ENCODE measurements at places on chromosomes 11 and 22.

DNA sequence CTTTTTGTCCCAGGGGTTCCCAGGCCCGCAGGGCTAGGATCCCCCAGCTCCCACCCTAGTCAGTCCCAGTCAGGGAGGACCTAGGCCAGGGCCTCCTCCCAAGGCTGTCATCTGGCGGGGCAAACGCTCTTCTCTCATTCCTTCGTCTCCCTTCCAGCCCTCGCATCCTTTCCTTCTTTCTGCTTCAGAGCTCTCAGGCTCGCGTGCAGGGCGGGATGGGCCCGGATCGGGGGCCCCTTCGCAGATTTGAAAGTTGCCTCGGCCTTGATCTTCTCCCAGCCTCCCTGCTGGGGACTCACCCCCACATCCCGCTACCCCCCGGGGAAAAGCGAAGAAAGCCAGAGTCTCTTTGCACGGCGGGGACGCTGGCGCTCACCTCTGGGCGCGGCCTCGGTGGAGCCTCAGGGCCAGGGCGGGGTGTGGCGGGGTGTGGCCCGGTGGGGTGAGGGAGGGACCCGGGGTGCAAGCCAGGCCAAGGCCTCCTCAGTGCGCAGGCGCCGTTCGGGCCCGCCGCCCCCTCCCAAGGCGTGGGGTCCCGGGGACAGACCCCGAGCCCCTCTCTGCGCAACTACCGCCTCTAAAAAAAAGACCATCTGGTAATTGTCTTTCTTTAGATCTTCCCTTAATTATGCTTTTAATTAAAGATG, 14.8 kb upstream of the PAX6 start:
- DNase-seq = no peak

DNA sequence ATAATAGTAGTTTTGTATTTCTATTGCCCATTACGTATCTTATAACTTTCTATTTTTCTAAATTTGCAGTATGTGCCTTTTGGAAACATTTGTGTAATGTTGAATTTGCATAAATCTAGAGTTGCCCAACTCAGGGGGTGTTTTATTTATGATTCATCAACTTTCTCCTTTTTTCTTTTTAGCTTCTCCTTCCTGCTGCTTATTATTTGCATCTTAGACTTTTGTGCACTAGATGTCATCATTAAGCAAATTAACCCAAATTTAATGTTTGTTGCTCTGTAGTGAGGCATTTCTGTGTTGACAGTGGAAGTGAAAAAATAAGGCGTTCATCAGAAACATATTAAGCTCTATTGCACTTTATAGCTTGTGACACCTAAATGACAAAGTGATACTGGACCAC, 56.2 kb upstream of the ZBED5 start:
- no peak for DNase-seq

DNA sequence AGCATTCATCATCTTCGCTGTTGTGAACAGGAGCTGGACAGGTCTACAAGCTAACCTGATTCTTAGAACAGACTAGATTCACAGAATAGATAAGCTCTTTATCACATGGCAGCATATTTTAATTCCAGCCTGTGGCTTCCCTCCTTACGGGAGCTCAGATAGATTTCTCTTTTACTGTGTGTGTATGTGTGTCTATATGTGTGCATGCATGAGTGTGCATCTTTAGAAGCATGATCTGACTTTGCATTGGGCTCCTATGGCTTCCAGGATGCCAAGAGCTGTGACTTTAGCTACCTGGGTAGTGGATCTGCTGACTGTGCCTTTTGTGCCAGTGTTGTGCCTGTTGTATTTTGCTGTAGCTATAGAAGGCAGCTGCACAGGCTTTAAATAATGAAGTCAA, 44.3 kb downstream of the ZNRF3 start:
- no peak for DNase-seq

GRCh38 chr11:96337541-96338431, 5.2 kb downstream of the MAML2 start:
- DNase-seq = no peak

Data from DMS 273 treated with DMSO at 0.1 percent for 48 hours (cell line).